HFFc6 (cell line): ENCODE measurements at places on chromosomes 16 and 17. TPM values are rescaled to one million over a fixed set of nuclear protein-coding genes. Genes with fewer than 3 reads are reported as not detected.

DNA sequence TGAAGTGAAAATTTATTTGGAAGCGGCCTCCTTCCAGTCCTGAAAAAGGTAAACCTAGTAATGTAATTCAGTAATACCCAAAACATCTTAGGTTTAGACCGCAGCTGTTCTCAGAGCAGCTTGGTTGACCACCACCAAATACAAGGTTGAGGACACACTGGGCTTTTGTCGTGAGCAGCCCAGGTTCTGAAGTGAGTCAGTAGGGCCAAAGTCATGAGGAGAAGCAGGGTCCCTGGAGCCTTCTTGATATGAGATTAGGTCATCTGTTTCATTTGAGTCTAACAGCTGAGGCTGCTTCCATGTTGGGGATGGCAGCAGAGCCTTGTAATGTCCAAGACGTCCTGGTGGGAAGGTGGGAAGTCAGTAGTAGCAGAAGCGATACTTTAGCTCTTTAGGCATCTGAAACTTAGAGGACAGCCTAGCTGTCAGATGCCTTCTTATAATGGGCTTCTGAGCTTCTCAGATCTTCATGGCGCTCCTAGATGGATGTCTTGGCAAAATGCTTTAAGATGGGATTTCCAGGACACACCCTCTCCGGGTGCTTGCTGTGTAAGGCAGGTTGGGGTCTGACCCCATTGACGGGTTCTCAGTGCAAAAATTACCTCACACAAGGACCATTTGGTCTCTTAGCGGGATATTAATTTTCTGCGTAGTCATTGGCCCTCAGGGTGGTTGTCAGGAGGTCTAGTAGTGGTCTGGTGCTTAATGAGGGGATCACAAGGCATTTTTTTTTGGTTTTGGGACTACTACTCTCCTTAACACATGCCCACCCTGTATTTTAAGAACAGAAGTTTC, 2.4 kb downstream of the ALKBH5 start:
- H3K36me3 ChIP-seq, result peaks cover 27% of the 10 kb centered on the region
- H3K27me3 ChIP-seq, result no peaks in the 10 kb centered on the region; the same call in 1 of the 2 replicates
- peak overlapping the region; percentile 98 for H3K27ac ChIP-seq

DNA sequence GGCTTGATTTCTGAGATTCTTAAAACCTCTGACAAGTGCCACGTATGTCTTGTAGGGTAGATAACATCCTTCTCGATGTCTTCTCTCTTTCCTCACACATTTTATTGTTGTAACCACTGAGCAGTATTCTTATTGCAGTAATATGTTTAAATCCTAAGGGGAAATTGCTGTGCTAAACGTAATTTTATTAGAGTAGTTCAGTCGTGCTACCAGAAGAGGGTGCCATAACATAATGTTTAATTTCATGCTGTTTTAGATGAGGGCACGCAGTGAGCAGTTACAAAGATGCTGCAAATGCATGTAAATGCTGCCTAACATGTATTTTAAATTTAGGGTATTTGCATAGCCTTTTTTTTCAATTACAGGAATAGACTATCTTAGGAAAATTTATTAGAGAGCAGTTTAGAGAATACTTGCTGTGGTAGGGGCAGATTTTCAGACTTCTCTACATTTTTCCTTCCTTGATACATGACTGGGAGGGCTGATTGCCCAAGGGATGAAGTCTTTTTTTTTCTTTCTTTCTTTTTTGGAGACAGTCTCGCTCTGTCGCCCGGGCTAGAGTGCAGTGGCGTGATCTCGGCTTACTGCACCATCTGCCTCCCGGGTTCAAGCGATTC, 51.7 kb downstream of the GAN start:
- H3K36me3 ChIP-seq, result peaks cover 11% of the 10 kb centered on the region; the same call in 1 of the 2 replicates
- no peak overlapping the region for H3K27ac ChIP-seq
- peak; percentile 53 for DNase-seq
- H3K27me3 ChIP-seq, result peaks cover 2% of the 10 kb centered on the region; the same call in 1 of the 2 replicates
- H3K4me3 ChIP-seq, result no peak overlapping the region

- no peaks in the 10 kb centered on the region for H3K4me1 ChIP-seq
- no peak overlapping the region for H3K27ac ChIP-seq
- H3K4me3 ChIP-seq, result no peak overlapping the region
- DNase-seq, result no peak
- H3K27me3 ChIP-seq, result no peaks in the 10 kb centered on the region; the same call in none of the 2 replicates
- no peaks in the 10 kb centered on the region for H3K36me3 ChIP-seq
Observed at GRCh38 chr16:303760-304505, 21.0 kb downstream of the PDIA2 start.

GRCh38 chr16:72997141-72997542, 50.8 kb downstream of the ZFHX3 start:
- no peak for DNase-seq
- H3K4me3 ChIP-seq, result no peak overlapping the region
- no peak overlapping the region for H3K27ac ChIP-seq
- H3K27me3 ChIP-seq, result peaks cover 3% of the 10 kb centered on the region
- H3K4me1 ChIP-seq, result peaks cover 62% of the 10 kb centered on the region

- no peaks in the 10 kb centered on the region for H3K27me3 ChIP-seq
- peaks cover 23% of the 10 kb centered on the region for H3K36me3 ChIP-seq
- no peak overlapping the region for H3K4me3 ChIP-seq
- H3K4me1 ChIP-seq, result peaks cover 3% of the 10 kb centered on the region
- DNase-seq, result no peak
- no peak overlapping the region for H3K27ac ChIP-seq
Observed at GRCh38 chr17:80947200-80947940, 44.3 kb upstream of the CHMP6 start.

Gene C17orf50
- not detected in 3 replicates for total RNA-seq

Gene KRTAP9-4
- not detected in 3 replicates for total RNA-seq

Gene VPS4A
- 31.6 and 33.2 TPM in 2 replicates for total RNA-seq

Gene TVP23A
- not detected in 3 replicates for total RNA-seq

Gene CTF1
- 14.7 to 17.0 TPM (median 15.1 TPM) in 3 replicates for total RNA-seq

Gene NPIPB6
- total RNA-seq, result 0.20 and 0.99 TPM in 2 replicates
